ENCODE measurements at places on chromosomes 2 and 18.
A peak's percentile ranks its signal among the peaks of the same experiment; 100 is the strongest.

GRCh38 chr2:105417857-105418436, 19.1 kb upstream of the FHL2 start:
- DNase-seq = no peak

- DNase-seq = no peak
Observed at GRCh38 chr2:64795024-64795592, 141.4 kb upstream of the SERTAD2 start.

DNA sequence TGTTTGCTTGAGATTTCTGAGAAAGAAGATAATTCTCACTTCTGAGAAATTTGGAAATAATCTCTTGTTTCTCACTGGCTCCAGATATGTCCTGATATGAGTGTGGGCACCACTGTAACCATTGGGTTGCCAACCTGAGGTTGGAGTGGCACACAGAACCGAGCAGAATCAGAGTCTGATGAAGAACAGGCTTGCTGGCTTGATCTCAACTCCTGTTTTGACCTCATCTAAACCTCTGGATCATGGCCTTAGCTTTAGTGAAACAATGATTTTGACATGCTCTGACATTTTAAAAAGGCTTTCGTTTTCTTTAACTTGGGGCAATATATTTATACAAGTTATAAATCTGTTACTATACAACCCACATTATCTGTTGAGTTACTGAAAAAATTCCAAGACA, 548.0 kb downstream of the IRS1 start:
- no peak for DNase-seq

GRCh38 chr2:219638948-219639755, 11.7 kb downstream of the SLC4A3 start:
- no peak for DNase-seq

DNA sequence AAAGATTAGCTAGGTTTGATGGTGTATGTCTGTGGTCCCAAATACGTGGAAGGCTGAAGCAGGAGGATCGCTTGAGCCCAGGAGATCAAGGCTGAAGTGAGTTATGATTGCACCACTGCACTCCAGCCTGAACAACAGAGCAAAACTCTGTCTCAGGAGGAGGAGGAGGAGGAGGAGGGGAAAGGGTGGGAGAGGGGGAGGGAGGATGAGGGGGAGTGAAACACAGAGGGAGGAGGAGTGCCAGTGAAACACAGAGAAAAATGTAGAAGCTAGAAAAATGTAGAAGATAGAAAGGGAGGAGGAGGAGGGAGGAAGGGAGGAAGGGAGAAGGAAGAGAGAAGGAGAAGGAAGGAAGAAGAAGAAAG, 387.5 kb downstream of the MTX2 start:
- DNase-seq = no peak

GRCh38 chr2:145260081-145260480, 740.2 kb upstream of the ZEB2 start:
- DNase-seq = no peak

DNA sequence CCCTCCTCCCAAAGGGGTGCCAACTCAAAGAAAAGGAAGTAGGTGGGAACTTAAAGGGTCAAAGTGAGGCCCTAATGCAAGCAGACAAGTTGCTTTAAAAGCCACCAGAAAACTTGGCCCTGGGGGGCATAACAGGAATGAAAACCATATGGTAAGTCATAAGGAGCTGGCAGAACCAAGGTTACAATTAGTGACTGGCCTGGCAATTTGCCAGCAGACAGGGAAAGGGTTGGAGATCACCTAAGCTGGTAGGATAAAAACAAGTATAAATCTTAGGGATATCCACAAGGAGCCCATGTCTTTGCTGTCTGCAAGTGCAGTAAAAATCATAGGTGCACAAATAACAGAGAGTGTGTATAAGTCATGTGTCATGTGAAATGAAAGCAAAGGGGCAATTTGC, 256.7 kb upstream of the LRRTM4 start:
- DNase-seq = no peak

DNA sequence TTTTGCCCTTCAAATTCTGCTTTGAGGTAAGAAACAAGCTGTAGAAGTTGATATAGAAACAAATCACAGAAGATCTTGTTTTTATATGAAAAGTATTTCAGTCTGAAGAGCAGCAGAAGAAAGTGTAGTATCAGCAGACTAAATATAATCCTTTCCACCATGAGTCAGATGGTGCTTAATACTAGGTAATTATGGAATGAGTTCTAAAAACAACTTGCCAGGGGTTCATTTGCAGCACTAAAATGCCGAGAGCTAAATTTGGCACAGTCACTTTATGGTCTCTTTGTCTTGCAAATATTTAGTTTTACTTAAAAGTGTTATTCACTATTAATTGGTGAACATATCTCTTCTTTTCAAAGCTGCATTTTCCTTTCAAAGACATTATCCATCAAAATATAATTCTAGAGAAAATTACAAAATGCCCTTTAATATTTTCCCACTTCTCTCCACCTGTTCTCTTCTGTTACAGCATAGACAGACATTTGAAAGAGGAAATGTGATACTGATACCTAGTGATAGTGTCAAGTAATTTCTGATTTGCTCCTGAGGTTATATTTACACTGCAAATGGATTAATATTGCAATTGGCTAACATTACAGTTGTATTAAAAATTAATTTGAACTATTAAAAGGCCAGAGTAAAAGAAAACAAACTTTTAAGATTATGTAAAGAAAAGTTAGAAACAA, 5.3 kb downstream of the MYL1 start:
- DNase-seq = no peak

GRCh38 chr2:102301867-102302362, 9.4 kb upstream of the IL1RL1 start:
- peak; percentile 41 for DNase-seq

GRCh38 chr2:15869396-15869795, 71.0 kb upstream of the MYCN start:
- DNase-seq = no peak

DNA sequence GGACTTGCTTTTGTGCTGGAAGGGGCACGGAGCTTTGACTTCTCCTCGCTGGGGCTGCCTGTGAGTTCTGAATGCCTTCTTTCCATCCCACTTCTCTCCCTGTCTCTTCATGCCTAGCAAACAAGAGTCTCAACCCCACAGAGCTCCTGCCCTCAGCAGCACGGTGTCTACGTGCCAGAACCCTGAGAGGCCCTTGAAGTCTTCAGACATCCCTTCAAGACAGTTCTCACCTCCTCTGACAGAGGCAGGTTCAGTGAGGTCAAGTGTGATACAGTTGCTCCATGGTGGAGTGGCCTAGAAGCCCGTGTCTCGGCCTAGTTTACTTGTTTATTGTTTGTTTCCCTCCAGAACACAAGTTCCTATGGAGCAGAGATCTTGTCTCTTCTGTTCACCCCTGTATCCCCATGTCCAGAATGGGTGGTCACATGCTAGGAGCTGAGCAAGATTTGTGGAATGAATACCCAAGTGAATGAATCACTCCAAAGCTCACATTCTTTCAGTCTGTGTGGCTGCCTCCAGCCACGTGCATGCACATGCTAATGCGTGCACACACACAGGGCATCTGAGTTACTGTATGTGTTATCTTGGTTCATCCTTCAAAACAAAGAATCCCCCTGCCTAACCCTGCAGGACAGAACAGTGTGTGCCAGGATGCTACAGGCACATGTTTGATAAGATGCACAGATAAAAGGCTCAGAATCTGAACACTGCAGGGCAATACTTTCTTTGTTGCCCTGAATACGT, 391.6 kb downstream of the NBAS start:
- DNase-seq = no peak

GRCh38 chr2:128986867-128987268, 668.2 kb upstream of the HS6ST1 start:
- DNase-seq = no peak

DNA sequence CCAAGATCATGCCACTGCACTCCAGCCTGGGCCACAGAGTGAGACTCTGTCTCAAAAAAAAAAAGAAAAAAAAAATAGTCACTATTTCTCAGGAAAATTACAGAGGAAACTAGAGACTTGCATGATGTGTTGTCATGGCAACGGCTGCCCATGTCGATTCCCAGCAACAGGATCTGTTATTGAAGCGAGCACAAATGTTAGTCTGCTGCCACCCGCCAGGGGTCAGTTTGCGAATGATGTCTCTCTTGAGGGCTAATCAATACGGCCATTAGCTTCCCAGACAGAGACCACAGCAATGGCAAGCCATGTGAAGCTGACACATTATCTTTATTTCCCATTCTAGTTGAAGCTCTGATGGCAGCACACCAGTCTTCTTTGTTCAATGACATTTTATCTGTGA, 32.4 kb upstream of the ACYP2 start:
- no peak for DNase-seq

DNA sequence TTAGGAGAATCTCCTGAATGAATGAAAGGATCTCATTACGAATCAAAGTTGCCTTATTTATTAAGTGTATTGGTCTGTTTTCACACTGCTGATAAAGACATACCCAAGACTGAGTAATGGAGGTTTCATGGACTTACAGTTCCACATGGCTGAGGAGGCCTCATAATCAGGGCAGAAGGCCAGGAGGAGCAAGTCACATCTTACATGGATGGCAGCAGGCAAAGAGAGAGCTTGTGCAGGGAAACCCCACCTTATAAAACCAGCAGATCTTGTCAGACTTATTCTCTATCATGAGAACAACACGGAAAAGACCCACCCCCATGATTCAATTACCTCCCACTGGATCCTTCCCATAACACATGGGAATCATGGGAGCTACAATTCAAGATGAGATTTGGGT, 785.2 kb upstream of the POU3F3 start:
- no peak for DNase-seq

GRCh38 chr2:197427986-197428385, 6.8 kb downstream of the SF3B1 start:
- no peak for DNase-seq

- DNase-seq = no peak
Observed at GRCh38 chr2:30708491-30709290, 98.6 kb downstream of the CAPN13 start.

- DNase-seq = no peak
Observed at GRCh38 chr2:223260681-223261080, 208.7 kb downstream of the KCNE4 start.

GRCh38 chr2:169006665-169007064, 24.5 kb downstream of the ABCB11 start:
- DNase-seq = no peak

DNA sequence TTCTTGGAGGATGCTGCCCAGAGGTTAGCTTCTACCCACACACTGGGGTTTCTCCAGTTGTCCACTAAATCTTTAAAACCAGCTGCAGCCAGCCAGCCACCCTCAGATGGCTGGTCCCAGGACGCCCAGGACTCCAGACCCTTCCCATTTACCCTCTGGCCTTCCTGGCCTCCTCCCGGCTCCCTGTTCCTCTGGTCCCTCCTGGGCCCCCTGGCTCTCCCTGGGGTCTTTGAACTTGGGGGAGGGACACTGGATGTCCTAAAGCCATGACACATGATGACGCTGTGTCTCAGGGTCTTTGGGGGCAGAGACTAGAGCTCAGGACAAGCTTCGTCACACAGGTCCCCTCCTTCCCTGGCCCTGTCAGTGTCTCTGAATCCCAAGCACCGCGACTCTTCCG, 201.1 kb upstream of the HDAC4 start:
- no peak for DNase-seq

DNA sequence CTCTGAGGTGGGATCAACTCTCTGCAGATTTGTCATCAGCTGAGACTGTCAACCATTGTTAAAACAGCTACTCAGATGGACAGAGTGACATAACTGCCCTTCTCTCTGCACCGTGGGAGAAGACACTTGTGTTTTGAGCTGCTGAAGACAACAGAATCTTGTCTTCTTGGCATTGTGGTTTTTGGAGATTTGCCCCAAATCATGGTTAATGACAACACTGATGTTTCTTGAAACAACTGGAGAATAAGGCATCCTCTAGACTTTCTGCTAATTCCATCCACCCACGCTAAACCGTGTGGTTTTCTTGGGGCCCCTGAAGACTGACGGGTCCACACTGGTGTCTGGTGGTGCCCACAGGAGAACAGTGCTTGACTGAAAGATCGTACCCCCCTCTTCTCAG, 39.5 kb downstream of the SH3BP4 start:
- no peak for DNase-seq

- DNase-seq = no peak
Observed at GRCh38 chr2:178229927-178230326, 35.6 kb downstream of the OSBPL6 start.

DNA sequence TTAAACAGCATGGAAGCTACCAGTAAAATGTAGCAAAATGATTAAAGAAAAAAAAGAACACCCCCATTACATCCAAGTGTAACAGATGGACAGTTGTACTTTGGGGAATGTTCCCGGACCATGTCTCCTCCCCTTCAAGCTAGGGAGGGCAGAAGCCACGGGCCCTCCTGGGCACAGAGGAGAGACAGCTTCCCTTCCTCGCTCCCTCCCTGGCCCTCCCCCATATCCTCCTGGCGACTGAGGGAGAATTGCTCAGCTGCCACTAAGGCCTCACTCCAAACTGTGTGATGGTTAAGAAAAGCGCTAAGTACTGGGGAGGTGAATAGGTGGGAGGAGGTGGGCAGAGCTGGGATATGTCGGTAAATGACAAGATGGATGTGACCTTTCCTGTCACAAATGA, 358.0 kb downstream of the HRH4 start:
- DNase-seq = no peak

- DNase-seq = no peak
Observed at GRCh38 chr2:190052307-190052706, 10.2 kb downstream of the MSTN start.

- no peak for DNase-seq
Observed at GRCh38 chr18:28013066-28013465, 163.9 kb downstream of the CDH2 start.

- DNase-seq = peak; percentile 36
Observed at GRCh38 chr2:71927757-71928715, 219.6 kb downstream of the CYP26B1 start.

- no peak for DNase-seq
Observed at GRCh38 chr18:8899000-8899399, 193.6 kb downstream of the MTCL1 start.

DNA sequence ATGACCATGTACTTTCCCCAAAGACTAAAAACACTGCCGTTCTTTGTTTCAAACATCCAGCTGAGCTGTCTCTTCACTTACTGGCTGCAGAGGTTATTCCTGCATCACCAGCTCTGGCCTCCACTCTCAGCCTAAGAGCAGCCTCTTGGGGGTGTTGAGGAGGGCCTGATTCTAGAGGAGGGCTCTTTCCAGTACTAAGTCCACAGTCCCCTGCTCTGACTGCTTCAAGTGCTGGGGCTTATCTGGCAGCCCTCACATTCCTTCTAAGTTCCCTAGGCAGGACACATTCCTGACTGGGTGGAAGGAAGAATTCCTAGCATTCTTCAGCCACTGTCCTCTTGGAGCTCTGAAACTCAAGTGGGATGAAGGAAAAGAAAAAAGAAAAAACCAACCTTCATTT, 32.9 kb upstream of the EHBP1 start:
- DNase-seq = no peak

GRCh38 chr2:189782221-189782671, 1.9 kb downstream of the ORMDL1 start:
- DNase-seq = no peak

GRCh38 chr18:33585431-33585775, 7.4 kb downstream of the ASXL3 start:
- DNase-seq = no peak
